ENCODE measurements at places on chromosomes 3 and 15. TPM values are rescaled to one million over a fixed set of nuclear protein-coding genes. Genes with fewer than 3 reads are reported as not detected.

CXCR6 gene
- total RNA-seq, result 4.0 TPM

DNA sequence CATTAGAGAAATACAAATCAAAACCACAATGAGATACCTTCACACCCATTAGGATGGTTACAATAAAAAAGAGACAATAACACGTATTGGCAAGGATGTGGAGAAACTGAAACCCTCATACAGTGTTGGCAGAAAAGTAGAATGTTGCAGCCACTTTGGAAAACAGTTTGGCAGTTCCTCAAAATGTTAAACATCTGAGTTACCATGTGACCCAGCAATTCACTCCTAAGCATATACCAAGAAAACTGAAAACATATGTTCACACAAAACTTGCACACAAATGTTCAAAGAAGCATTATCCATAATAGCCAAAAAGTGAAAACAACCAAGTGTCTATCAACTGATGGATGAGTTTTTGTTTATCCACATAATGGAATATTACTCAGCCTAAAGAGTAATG is 166.9 kb upstream of the FAM3D start:
- DNase-seq, result no peak

DNA sequence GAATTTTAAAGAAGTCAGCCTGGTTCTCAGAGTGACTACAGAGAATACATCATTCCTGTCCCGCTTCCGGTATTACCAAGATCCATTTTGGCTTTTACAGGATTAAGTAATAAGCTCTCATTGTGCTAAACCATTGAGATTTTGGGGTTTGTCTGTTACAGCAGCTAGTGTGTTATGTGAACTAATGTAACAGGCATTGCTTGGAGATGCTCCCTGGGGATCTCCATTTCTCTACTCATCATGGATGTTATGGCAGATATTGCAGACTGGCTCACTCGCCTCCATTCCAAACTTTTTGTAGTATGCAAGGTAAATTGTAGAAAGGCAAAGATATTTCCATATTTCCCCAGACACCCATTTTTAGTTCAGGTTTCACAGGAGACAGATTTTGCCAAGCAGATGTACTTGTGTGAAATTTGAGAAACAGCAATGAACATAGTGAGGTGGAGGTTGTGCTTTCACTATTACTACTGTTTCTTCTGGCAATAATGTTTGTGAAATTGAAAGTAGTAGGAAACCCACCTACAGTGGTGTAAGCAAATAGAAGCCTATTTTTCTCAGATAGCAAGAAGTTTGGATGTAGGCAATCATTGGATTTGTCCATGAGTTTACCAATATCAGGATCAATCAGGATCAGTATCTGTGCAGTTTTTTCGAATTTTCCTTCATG is 177.1 kb upstream of the GALNT15 start:
- DNase-seq, result no peak

DNA sequence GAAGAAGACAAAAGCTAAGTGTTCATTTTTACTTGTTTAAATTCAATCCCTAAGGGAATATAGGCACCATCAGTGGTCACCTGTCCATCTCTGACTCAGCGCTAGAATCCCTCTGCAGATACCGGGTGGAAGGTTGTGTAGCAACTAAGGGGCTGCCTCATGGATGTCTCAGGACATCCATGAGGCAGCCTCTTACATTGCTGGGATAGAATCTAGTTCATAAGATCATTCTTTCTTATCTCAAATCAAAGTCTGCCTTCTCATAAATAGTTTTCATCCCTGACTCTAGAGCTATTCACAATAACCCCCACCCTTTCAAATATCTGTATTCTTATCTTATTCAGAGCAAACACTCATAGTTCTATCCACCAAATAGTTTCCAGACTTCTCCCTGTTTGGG is 38.1 kb downstream of the HSPBAP1 start:
- no peak for DNase-seq

DNA sequence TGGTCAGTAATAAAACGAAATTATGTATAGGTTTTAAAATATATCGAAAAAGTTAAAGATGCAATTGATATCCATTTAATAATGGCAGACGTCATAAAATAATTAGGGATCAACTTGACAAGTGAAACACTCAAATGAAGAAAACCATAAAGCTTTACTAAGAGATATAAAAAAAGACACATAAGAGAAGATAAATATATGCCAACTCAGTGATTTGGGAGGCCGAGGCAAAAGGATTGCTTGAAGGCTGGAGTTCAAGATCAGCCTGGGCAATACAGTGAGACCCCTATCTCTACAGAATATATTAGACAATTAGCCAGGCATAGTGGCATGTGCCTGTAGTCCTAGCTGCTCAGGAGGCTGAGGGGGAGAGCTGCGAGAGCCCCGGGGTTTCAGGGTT is 190.5 kb downstream of the SV2B start:
- DNase-seq, result no peak
